CD4-positive, alpha-beta T cell (primary cell): ENCODE measurements at places on chromosomes 7 and 10.

GRCh38 chr7:99253369-99253768 lies 19.3 kb upstream of the MYH16 start:
- DNase-seq = no peak

DNA sequence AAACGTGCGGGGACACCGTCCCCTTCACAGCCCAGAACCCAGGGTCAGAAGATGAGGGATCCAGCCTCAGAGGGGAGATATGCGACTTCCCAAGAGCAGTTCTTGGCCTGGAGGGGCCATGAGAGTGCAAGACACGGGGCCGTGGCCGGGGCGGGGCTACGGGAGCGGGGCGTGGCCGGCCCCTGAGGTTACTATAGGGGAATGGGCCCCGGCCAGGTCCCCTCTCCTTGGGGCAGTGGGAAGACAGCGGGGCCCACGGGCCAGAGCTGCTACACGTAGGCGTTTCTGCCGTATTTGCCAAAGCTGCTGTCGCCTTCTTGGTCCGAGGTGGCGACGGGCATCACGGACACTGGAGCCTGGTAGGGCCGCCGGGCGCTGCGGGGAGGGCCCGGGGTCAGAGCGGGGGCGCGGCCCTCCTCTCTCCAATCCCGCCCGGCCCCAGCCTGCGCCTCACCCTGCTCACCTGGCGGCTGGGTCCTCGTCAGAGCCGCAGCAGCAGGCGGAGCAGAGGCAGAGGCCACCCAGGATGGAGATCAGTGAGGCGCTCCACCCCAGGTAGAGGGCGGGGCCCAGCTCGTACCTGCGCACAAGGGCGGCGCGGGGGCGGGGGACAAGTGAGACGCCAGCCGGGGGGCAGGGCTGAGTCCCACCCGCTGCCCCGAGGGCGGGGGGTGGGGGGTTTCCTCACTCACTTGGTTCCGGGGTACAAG lies 5.3 kb downstream of the CLDN15 start:
- DNase-seq = no peak

GRCh38 chr7:43639858-43640491 lies 57.1 kb downstream of the STK17A start:
- DNase-seq = no peak

DNA sequence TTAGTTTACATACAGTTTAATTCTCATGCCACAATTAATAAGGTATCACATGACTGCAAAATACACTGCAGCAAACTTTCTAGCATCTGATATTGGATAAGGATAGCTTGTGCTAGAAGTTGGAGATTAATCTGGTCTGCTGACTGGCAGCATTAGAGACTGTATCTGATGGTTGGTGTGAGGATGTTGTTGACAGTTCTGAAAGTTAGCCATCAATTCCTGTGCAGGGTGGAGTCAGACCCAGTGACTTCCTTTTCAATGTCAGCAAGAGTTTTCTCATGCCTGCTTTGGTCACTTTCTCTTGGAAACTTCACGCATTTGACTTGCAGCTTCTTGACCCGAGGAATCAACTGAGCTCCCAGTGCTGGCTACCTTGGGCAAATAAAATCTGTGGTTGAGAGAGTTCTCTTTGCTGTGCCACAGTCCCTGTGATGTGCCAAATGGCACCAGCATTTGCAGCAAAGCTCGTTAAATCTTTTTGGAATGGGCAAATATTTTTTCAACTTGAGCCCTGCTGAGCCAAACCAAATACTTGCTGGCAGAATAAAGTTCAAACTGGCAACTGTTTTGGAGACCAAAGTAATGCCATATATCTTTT lies 233.0 kb downstream of the TRIL start:
- no peak for DNase-seq

GRCh38 chr7:28435732-28436378 lies 23.5 kb downstream of the CREB5 start:
- no peak for DNase-seq

DNA sequence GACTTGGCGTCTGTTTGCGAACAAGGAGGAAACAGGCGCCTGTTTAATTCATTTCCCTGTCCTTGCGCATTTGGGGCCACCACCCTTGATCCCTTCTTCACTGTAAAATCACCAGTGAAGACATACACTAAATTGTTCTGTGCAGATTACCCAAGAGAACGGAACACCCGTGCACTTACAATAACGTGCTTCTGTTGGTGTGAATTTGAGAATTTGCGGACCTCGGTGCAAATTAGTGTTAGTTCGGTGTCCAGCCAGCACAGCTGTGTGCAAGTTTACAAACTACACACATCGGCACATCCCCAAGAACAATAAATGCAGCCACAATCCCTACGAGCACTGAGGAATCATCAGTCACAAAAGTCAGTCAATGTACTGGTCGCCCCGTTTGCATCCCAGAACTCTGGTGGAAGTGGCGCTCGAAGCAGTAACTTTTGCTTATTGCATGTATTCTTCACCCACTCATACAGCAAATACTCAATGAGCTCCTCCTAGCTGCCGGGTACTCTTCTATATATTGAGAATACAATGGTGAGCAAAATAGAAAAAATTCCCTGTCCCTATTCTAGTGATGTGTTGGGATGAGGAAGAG lies 786 bp upstream of the CNOT4 start:
- DNase-seq = no peak

DNA sequence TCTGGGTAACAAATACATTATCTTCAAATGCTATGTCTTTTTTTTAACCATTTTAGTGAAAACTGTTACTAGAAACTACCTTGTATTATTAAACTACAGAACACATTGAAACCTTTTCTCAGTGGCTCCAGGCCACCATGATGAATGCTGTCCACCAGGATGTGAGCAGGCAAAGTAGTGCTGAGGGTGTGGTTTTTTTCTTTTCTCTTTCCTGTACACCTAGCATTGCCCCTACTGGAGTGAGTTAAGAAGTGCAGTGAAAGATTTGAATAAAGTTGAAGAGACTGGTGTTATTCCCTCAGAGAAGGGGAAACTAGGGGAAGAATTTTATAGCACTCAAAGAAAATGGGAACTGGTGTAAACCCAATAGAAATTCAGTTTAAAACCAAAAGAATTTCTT lies 120.0 kb upstream of the SAMD8 start:
- no peak for DNase-seq

DNA sequence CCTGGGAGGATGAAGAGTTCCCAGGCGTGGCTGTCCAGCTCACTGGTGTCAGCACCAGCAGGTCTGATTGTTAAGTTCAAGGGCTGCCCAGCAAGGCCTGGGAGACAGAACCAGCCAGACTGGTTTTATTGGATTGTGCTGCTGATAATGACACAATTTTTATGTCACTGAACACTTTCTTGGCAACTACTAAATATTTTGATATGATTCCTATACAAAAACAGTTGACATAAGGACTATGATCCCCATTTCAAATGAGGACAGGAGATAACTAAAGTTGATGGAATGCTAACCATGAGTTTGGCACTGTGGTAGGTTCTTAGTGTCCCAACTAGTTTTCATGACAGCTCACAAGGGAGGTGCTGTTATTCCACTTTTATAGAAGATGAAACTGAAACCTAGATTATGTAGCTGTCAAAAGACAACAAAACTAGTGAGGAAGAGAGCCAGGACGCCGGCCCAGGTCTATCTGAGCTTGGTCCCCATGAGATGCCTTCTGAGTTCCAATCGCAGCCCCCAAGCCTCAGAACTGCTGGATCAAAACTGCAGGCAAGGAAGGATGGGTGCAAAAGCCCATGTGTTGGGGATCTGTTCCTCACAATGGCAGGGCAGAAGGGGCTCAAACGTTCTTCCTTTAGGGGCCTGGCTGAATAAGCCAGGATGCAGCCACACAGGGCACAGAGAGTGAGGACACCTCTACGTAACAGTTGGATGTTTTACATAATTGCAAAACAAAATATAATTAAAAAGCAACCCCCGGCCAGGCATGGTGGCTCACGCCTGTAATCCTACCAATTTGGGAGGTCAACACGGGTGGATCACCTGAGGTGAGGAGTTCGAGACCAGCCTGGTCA lies 52.8 kb downstream of the COBL start:
- DNase-seq = no peak
